ENCODE measurements at places on chromosomes 13 and 19.

GRCh38 chr19:55647732-55648584, at the start of gene CCDC106:
Gene CCDC106 (plus strand): TSS chr19:55648212. CDS start chr19:55649047, 835 bp downstream.
- DNase-seq = no peak

GRCh38 chr13:66860878-66861417, 369.2 kb downstream of the PCDH9 start:
- no peak for DNase-seq

DNA sequence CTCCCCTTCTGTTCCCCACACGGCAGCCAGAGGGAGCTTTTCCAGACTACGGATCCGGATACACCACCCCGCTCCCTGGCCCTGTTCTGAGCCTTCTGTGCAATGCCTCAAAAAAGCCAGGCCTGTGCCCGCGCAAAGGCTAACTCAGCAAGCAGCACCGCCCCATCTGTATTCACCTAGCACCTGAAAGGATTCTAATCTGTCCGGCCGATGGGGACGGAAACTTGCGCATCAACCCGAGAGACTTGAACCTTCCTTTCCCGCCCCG, 589 bp downstream of the ZBTB45 start:
- peak; percentile 42 for DNase-seq

DNA sequence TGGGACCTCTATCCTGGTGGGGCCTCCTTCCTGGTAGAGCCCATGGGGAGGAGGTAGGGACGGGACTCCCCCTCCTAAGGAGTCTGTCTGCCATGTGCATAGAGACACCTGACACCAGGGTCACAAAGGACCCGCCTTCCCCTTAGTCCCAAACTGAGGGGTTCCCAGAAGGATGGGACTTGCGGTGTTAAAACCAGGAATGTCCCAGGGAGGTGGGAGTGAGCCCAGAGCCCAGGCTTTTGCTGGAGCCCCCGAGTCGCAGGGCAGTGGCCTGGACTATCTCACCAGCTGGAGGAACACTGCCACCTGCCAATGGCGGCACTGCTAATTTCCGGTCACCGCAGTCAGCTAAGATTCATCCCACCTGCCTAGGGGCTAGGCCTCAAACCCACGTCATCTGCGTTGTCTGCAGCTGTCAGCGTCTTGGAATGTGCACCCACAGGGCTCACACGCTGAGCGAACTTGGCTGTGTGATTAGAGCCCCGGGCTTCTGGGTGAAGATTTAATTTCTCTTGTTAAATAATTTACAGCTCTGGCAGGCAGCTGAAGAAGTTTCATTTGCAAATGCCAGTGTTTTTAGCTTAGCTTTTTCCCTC, 31.9 kb upstream of the ATP11A start:
- peak; percentile 73 for DNase-seq

GRCh38 chr19:18098891-18099622, 1.5 kb downstream of the MAST3 start:
- no peak for DNase-seq

- DNase-seq = no peak
Measured at GRCh38 chr19:52724701-52725514, 9.9 kb downstream of the ZNF611 start.

GRCh38 chr13:53601113-53601512, 572.5 kb downstream of the OLFM4 start:
- DNase-seq = no peak

DNA sequence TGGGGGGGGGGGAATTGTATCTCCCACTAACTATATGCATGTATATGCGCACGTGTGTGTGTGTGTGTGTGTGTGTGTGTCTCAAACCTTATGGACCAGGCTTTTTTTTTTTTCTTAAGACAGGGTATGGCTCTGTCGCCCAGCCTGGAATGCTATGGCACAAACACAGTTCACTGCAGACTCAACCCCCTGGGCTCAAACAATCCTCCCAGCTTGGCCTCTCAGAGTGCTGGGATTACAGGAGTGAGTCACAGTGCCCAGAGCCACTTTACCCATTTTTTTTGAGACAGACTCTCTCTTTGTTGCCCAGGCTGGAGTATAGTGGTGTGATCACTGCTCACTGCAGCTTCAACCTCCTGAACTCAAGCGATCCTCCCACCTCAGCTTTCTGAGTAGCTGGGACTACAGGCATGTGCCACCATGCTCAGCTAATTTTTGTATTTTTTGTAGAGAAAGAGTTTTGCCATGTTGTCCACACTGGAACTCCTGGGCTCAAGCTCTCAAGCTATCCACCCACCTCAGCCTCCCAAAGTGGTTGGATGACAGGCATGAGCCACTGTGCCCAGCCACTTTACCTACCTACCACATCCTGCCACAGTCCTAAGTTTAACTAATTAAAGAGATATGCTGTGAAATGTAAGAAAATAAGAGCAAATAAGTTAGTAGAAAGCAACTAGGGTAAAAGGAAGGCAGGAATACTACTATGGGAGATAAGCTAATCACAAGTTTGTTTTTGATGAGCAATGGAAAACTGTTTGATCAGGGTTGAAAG, 2.4 kb downstream of the ZMYM5 start:
- peak; percentile 90 for DNase-seq

- DNase-seq = no peak
Measured at GRCh38 chr13:113855012-113855921, 8.6 kb downstream of the GAS6 start.

GRCh38 chr19:45446944-45447343, 20.9 kb upstream of the FOSB start:
- DNase-seq = no peak

GRCh38 chr13:50128428-50128931, 113.2 kb downstream of the KCNRG start:
- no peak for DNase-seq

- no peak for DNase-seq
Measured at GRCh38 chr19:2552859-2553258, 76.9 kb downstream of the GADD45B start.

DNA sequence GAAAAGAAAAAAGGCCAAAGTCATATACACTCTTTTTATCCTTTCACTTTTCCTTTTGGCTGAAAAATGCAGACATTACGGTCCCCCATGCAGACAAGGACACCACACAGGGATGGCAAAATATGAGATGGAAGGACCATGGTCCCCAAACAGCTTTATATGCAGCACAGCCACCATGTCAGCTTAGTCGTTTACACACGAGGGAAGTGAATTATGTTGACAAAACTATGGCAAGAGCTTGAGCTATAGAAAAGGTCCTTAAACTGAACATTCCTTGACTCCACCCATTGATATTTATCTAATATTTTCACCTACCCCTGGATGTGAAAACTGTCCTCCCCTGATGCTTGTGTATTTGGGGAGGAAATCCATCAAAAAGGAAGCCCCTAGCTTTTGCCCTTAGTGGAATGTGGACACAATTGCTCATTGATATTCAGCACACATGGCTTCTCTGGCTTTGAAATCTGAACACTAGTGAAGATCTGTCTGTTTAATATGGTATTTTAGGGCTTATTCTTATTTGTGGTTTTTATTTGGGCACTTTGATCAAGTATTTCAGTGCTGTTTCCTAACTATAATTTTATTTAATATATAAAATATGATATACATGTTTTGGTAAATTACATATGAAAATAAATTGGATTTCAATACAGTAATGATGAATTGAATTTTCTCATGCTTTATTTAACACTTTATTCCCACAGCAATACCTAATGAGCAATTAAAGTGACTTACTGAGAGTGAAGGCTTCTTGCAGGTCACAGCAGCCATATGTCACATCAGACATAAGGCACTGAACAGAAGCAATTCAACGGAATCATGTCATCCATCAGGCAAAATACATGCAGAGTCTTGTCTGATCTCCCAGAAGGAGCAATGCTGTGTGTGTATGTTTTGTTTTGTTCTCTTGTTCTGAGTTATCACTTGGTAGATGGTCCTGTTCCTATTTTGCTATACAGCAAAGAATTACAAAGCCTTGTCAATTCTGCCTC, 6.8 kb upstream of the GTF2F2 start:
- DNase-seq = no peak

DNA sequence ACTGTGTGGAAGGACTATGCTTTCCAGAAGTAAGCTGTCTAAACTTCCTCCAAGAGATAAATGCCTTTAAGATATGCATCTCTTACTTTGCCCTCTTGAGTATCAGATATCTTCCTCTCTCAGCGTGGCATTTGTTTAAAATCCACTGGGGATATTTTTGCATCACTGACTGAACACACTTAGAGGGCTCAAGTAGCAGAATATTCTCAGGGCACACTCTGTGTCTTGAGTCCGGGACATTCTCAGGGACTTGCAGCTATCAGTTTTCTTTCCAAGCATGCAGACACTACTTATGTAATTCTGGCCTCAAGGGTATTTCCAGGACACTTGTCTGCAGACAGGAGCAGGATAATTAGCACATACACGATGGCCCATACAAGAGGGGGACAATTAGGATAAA, 84.7 kb downstream of the ERCC5 start:
- DNase-seq = no peak

GRCh38 chr13:112210371-112210770, 143.4 kb downstream of the SOX1 start:
- no peak for DNase-seq

GRCh38 chr19:30394481-30395151, 22.4 kb downstream of the ZNF536 start:
- no peak for DNase-seq

DNA sequence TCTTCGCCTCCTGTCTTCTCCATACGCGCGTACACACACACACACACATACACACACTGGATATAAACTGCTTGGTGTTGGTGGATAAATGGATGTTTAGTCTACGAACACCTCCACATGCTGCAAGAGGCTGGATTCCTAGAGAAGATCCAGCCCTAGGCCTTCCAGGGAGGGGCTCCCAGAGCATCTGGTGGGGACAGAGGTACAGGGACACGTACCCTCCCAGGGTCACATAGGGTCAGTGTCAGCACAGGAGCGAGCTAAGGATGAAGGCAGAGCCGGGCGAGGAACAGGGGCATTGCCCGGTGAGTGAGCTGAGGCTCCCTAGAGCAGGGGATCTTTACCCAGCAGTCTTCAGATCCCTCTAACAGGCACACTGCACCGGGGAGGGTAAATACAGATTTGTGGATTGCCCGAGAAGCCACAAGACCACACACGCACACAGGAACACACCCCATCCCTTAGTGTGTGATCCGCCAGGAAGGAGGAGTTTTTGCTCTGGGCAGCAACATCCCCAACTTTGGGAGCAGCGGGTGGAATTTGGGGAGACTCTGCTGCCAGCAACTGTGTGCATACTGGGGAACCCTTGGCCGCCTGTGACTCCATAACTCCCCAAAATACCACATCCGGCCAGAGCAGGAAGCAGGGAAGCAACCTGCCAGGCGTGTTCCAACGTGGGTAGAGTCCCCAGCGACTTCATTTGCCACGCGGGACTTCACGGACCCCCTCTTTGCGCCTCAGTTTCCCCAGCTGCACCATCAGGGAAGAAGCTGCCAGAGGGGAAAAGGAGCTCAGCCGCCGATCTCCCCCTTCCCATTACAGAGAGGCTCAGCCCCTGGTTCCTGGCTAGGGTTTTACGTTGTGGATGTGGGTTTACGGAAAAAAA, 5.8 kb upstream of the TLE2 start:
- no peak for DNase-seq

DNA sequence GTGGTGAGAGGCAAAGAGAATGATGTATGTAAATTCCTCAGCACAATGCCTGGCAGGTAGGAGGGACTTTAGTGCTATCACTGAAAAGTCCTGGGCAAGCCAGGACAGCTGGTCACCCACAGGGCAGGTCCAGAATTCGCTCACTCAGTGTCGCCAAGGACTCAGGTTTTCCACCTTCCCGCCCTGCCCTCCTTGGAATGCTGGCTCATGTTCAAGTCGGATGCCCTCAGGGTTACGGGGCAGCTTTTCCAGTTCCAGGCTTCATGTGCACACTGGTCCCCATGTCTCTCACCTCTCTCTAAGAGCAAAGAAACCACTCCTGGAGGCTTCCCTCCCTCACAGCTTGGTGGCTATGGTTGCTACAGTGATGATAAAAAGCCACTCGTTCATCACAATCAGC, 24.8 kb upstream of the NAXD start:
- DNase-seq = no peak

- no peak for DNase-seq
Measured at GRCh38 chr19:3360421-3361383, 5.7 kb upstream of the NFIC start.

DNA sequence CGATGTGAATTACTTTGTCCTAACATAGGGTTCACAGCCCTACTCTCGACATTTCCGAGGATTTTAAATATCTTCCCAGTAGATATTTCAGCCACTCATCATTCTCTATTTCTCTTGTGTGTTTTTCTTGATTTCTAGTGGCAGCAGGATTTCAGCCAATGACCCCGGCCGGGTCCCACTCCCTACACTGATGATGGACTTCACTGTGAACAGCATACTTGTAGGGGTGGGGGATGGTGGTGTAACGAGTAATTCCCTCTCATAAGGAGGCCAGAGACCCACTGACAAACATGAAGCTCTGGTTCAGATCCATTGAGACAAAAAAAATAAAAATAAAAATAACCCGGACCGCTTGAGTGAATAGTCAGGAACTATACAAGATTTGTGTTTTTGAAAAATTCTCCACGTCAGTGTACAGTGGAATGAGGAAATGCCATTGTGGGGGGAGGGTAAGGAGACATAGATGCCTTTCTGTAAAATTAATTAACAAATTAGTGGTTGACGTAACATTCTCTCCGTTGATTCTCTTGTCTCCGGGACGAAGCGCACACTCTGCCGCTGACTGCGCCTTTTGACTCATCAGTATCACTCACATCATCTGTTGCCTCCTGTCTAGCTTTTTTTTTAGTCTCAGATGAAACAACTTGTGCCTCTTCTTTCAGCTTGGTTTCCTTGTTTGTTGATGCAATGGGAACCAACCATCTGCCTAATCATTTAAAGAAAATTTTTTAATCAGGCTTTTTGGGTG, 48.8 kb upstream of the IRS2 start:
- no peak for DNase-seq

- DNase-seq = no peak
Measured at GRCh38 chr19:16347706-16348105, 23.1 kb downstream of the KLF2 start.

GRCh38 chr19:5120321-5120720, 151.4 kb downstream of the KDM4B start:
- DNase-seq = no peak

- DNase-seq = no peak
Measured at GRCh38 chr19:38733241-38733492, 11.1 kb downstream of the CAPN12 start.

DNA sequence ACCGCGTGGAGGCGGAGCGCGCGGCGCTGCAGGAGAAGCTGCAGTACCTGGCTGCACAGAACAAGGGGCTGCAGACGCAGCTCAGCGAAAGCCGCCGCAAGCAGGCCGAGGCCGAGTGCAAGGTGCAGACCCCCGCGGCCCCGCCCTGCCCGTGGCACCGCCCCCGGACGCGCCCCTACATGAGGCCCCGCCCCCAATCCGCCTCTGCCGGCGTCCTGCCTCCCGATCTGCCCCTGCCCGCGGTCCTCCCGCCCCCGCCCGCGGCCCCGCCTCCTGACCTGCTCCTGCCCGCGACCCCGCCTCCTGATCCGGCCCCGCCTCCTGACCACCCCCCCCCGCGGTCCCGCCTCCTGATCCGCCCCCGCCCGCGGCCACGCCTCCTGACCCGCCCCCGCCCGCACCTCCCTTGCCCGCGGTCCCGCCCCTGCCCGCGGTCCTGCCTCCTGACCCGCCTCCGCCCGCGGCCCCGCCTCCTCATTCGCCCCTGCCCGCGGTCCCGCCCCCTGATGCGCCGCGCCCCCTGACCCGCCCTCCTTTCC, 11.7 kb downstream of the PRR36 start:
- DNase-seq = no peak

GRCh38 chr19:56158170-56158757, 17.2 kb downstream of the ZNF444 start:
- DNase-seq = no peak

Measured in retinal pigment epithelial cell (primary cell).